Stimulated activated CD8-positive, alpha-beta memory T cell treated with anti-CD3 and anti-CD28 coated beads, Interleukin-12 subunit alpha, Interleukin-12 subunit beta, amount 100 ng/mL, for 4 hours (primary cell): ENCODE measurements at places on chromosomes 13 and 19.

- no peak for DNase-seq
Observed at GRCh38 chr13:25249001-25249543, 38.2 kb downstream of the MTMR6 start.

GRCh38 chr13:92640936-92641335 is 585.7 kb upstream of the GPC6 start:
- no peak for DNase-seq

DNA sequence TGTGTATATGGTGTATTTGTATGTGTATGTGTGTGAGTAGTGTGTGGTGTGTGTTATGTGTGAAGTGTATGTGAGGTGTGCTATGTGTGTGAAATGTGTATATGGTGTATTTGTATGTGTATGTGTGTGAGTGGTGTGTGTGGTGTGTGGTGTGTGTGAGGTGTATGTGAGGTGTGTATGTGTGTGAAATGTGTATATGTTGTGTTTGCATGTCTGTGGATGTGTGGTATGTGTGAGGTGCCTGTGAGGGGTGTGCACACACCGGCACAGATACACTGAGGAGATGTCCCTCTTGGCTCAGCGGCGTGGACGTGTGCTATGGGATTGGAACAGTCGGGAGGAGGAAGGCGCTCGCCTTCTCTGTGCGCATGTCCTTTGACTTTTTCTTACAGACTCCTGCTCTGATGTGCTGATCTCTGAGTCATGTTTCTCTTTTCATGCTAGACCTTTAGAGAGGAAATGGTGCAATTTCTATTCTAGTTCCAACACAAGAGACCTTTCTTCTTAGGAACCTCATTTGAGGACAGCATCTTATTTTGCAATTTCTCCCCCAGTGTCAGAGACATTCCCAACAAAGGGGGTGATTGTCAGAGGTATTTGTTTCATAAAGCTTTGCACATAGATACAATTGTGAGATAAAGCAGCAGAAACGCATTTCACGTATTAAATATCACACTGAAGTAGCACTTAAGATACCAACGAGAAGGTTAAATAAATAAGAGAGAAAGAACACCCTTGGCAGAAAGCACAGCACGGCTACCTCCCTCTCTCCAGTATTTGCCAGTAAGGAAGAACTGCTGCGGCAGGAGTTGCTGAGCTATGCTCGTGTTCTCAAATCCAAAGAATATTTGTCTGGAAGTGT is 11.3 kb upstream of the TNFRSF19 start:
- no peak for DNase-seq

GRCh38 chr13:105346141-105346775 is 1189.2 kb downstream of the EFNB2 start:
- no peak for DNase-seq

- DNase-seq: no peak
Observed at GRCh38 chr13:90436697-90437096, 910.8 kb upstream of the MIR17HG start.

- no peak for DNase-seq
Observed at GRCh38 chr13:100658363-100658762, 16.2 kb downstream of the TMTC4 start.

DNA sequence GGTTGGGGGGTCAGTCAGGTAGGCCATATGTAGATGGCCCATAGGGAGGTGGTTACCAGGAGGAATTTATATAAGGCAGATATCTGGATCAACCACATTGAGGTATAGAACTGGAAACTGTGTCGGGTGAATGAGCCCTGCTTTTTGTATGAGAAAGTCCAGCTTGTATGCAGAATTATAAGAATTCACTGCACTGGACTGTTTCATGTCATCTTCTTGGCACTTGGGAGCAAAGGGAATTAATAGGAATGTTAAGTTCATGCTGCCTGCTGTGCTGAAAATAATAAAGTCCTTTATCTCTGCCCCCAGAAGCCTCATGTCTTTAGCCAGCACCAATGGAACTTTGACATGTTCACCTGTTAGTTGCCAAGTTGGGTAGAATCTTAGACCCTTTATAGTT is 12.3 kb downstream of the BORA start:
- no peak for DNase-seq

- no peak for DNase-seq
Observed at GRCh38 chr13:67299072-67299635, 69.0 kb upstream of the PCDH9 start.

DNA sequence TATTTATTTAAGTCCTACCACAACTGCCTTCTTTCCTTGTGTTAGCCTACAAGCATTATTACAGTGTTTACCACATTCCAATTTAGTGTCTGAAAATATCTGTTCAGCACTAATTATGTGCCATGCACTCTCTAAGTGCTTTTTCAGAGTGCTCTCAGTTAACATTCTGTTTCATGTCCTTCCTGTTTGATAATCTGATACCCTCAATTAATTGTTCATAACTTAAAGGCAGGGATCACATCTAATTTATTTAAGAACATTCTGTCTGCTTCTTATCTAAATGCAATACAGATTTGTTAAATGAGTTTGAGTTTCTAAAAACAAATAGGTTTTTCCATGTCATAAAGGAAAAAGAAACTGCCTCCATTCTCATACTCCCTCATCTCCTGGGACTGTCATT is 649.6 kb upstream of the ATXN8OS start:
- DNase-seq: no peak

DNA sequence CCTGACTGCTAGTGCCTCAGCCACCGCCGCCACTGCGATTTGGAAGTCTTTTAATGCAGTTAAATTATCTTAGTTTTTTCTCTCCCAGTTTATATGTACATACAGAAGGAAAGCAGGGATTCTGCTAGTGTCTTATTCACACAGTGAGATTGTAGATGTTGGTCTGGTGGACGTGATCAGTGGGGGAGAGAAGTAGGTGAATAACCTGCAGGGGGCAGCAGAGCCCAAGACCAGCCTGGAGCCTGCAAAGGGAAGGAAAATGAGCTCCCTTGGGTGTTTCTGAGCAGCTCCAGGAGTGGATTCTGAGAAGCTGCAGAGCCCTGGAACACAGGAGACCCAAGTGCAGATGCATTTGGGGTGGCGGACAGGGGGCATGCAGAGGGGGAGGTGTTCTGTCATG is 26.3 kb downstream of the ZNF844 start:
- no peak for DNase-seq

DNA sequence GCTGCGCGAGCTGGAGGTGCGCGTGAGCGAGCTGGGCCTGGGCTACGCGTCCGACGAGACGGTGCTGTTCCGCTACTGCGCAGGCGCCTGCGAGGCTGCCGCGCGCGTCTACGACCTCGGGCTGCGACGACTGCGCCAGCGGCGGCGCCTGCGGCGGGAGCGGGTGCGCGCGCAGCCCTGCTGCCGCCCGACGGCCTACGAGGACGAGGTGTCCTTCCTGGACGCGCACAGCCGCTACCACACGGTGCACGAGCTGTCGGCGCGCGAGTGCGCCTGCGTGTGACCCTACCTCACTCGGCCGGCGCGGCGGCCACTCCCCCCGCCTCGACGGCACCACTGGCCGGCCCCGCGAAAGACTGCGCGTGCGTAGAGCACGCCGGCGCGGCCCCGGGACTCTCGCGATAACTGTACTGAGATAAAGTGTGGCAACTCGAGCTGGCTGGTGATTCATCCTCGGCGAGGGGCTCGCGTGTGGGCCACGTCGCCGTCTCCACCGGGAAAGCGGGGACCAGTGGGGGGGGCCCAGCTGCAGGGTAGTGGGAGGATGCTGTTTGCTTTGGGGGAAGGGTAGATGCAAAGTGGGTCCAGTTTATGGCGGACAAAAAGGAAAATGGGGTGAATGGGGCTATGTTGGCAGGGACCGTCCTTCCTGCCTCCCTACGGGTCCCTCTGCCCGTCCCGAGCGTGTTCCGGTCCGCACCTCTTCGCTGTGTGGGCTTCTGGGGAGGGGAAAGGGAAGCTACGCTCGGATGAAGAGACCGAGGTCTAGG is 11.4 kb downstream of the FUT6 start:
- peak; percentile 95 for DNase-seq

DNA sequence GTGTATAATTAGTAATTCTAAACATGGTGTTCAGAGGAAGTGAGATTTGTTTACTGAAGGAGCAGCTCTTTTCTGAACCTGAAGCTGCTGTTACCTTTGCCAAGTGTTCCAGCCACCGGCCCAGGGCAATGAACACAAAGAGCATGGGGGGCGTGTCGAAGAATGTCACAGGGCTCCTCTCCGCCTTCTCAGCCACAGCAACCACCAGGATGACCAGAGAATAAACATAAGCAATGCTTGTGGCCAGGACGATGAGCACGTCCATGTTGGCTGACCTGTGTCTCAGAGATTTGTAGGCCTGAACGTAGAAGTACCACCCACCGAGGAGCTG is 53.1 kb downstream of the ATP7B start:
- DNase-seq: no peak

DNA sequence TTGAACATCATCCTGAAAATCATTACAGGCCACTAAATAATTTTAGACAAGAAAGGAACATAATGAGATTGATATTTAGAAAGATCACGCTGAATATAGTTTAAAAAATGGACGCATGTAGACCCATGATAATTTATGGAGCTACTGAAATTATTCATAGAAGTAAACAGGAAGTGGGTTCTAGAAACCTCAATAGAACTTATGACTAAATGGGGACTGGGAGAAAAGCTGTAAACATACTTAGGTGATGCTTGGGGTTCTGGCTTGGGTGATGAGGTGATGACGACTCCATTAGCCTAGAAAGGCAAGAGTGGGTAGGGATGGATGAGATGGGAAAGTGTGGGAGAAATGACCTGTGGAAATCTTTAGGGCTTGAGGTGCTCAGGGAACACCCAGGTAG is 484.0 kb downstream of the MYO16 start:
- DNase-seq: no peak

- no peak for DNase-seq
Observed at GRCh38 chr19:5826531-5827341, 12.8 kb downstream of the FUT6 start.

- DNase-seq: no peak
Observed at GRCh38 chr13:56670563-56670962, 470.2 kb upstream of the PRR20A start.

DNA sequence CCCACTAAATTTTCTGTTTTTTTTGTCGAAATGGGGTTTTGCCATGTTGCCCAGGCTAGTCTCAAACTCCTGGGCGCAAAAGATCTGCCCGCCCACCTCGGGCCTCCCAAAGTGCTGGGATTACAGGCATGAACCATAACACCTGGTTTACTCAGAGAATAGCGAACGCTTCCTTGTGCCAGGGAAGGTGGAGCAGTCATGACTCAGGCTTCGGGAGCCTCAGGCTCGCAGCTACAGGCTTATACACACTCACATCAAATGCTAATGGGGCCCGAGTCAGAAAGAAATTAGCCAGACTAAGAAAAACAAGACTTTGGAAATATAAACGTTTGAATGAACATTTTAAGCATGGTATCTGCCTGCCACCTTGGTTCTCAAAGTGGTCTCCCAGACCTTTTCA is 11.0 kb upstream of the TPT1 start:
- DNase-seq: no peak

GRCh38 chr13:34207334-34207733 is 389.4 kb downstream of the RFC3 start:
- DNase-seq: no peak

DNA sequence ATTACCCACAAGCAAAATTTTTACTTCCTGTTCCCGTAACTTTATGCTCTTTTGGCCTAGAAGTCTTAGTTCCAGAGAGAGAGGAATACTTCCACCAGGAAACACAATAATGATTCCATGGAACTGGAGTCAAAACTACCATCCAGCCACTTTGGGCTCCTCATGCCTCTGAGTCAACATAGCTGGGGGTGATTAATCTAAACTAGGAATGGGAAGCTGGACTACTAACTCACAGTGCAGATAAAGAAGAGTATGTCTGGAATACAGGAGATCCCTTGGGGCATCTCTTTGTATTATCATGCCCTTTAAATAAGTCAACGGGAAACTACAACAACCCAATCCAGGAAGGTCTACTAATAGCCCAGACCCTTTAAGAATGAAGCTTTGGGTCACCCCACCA is 8.9 kb upstream of the ELF1 start:
- no peak for DNase-seq

- no peak for DNase-seq
Observed at GRCh38 chr19:5817218-5817617, 12.4 kb downstream of the NRTN start.
